T-cell (primary cell): ENCODE measurements at places on chromosomes 3 and 15. TPM values are rescaled to one million over a fixed set of nuclear protein-coding genes. Genes with fewer than 3 reads are reported as not detected.

- H3K27me3 ChIP-seq, result no peaks in the 10 kb centered on the region
- H3K4me1 ChIP-seq, result peaks cover 21% of the 10 kb centered on the region
- no peak overlapping the region for H3K27ac ChIP-seq
- H3K4me3 ChIP-seq, result no peak overlapping the region
Measured at GRCh38 chr3:46849686-46850467, 13.4 kb downstream of the MYL3 start.

Gene TGM5
- not detected for total RNA-seq

Gene DNAJA4
- total RNA-seq, result 30.2 TPM

Gene GOLGA6A
- 0.50 TPM for total RNA-seq

- H3K36me3 ChIP-seq, result no peaks in the 10 kb centered on the region
- H3K4me3 ChIP-seq, result no peak overlapping the region
- DNase-seq, result no peak
- H3K27ac ChIP-seq, result no peak overlapping the region
- H3K27me3 ChIP-seq, result no peaks in the 10 kb centered on the region
- no peaks in the 10 kb centered on the region for H3K4me1 ChIP-seq
Measured at GRCh38 chr15:94749811-94750617, 518.7 kb downstream of the MCTP2 start.
